ENCODE measurements at places on chromosomes 13 and 19.

DNA sequence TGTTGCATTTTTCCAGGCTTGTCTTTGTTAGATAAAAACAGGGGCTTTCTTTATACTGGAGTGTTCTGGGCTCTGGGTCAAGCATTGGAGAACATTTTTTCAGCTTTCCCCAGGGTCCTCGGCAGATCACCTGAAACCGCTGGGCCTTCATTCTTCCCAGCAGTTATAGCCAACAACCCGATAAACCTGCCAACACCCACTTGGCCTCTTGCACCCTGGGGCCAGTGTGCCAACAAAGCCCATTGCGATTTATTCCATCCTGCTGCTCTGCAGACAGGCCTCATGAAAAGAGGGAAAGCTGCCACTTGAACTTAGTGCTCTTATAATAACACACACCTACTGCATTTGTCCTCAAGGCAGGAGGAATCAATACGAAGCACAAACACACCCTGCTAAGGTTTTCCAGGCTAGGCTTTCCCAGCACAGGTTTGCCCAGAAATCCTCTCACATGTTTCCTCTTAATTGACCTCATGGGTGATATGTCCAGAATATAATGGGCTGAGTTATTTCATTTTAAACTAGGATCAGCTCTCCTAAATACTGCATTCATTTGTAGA lies 669.3 kb downstream of the LIG4 start:
- DNase-seq: no peak

GRCh38 chr13:79307433-79307861 lies 98.6 kb downstream of the RBM26 start:
- DNase-seq: no peak

- no peak for DNase-seq
Observed at GRCh38 chr19:35240327-35240726, 8.5 kb upstream of the LSR start.

GRCh38 chr13:95155504-95155903 lies 145.7 kb downstream of the ABCC4 start:
- DNase-seq: no peak

- DNase-seq: peak; percentile 15
Observed at GRCh38 chr13:44622261-44622660, 46.1 kb upstream of the TSC22D1 start.

- DNase-seq: no peak
Observed at GRCh38 chr13:46192412-46192811, 10.4 kb upstream of the LCP1 start.

GRCh38 chr19:3914199-3914598 lies 18.7 kb upstream of the NMRK2 start:
- no peak for DNase-seq

GRCh38 chr19:28882818-28883217 lies 330.1 kb downstream of the UQCRFS1 start:
- DNase-seq: no peak

- DNase-seq: no peak
Observed at GRCh38 chr13:100458673-100459072, 129.9 kb downstream of the GGACT start.

DNA sequence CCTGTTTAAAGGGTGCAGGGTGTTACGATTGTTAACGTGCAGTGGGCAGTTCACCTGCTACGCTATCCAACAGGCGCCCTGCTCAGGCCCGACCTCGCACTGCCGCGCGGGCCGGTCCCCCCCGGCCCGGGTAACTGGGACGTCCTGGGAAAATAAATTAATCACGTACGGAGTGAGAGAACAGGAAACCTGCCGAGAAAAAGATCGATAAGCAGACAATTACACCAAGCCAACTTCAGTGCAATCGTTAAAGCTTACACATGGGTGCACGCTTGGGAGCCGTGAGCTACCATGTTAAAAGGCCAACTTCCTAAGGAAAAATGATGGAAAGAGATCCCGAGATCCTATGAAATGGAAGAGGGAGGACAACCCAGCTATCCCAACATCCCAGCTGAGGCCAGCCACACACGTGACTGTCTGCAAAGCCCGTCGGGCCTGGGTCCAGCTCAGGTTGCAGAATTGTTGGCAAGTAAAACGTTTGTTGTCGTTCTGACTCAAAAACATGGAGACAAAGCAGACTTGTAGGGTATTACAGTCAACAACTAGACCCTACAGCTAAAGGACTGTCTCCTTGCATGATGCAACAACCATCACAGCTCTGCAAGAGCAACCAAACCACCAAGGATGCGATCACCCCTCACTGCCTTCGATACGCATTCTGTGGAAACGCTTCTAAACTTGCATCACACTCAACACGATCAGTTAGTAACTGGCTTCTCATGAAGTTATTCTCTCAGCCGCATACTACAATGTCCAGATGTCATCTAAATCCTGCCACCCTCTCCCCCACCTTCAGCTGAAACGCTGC lies 741 bp upstream of the TUBGCP3 start:
- no peak for DNase-seq

DNA sequence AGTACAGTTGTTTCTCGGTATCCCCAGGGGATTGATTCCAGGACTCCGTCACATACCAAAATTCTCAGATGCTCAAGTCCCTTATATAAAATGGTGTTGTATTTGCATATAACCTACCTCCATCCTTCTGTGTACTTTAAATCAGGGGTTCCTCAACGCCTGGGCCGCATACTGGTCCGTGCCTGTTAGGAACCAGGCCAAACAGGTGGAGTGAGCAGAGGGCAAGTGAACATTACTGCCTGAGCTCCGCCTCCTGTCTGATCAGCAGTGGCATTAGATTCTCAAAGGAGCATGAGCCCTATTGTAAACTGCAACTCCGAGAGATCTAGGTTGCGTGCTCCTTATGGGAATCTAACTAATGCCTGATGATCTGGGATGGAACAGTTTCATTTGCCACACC lies 42.2 kb upstream of the KCTD4 start:
- DNase-seq: no peak

- no peak for DNase-seq
Observed at GRCh38 chr19:41862445-41862986, 2.5 kb downstream of the RPS19 start.

- DNase-seq: no peak
Observed at GRCh38 chr13:44760434-44760833, 184.3 kb upstream of the TSC22D1 start.

- DNase-seq: no peak
Observed at GRCh38 chr19:44792281-44792680, 14.6 kb downstream of the CBLC start.

GRCh38 chr13:76874479-76874878 lies 11.7 kb downstream of the KCTD12 start:
- no peak for DNase-seq

DNA sequence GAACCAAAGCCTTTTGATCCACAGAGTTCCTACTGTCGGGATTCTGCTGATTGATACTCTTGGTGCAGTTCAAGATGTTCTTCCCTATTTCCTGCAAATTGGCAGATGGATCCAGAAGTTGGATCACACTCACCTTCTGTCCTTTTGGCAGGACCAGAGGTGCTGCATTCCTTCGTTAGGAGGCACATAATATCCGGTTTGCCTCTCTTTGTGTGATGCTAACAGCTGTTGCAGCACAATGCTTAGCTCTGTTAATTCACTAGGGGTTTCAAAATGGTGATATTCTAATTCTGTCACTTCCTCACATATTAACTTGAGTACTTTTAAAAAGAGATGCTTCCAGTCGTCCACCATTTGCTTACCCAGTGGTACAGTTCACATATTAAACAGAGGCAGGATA lies 15.2 kb upstream of the CHST8 start:
- DNase-seq: no peak

GRCh38 chr19:43132696-43133095 lies 50.2 kb upstream of the PSG2 start:
- DNase-seq: peak; percentile 49

All from fibroblast of the aortic adventitia (primary cell).